ENCODE measurements at places on chromosomes 1 and 21. TPM values are rescaled to one million over a fixed set of nuclear protein-coding genes. Genes with fewer than 3 reads are reported as not detected.

The DCLRE1B gene
- 17.8 TPM for total RNA-seq

GRCh38 chr1:208541225-208541855, 297.2 kb upstream of the PLXNA2 start:
- DNase-seq = no peak

DNA sequence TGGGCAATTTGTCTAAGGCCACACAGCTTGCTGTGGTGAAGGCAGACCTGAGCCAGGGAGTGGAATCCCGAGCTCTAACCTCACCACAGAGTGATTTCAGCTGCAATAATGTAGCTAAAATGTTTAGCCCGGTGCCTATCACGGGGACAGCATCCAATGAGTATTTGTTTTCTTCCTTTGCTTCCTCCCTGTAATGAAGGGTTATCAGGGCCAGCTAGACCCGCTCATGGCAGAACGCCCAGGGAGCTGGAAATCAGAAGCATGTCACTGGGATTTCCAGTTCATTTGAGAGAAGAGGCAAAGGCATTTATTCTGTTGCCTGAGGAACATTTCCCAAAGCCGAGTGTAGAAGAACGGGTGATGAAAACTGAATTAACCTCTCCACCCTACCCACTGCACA, 183.1 kb downstream of the ZSCAN20 start:
- DNase-seq = no peak

- DNase-seq = no peak
Observed at GRCh38 chr21:44436111-44436611, 19.1 kb upstream of the LRRC3 start.

- no peak for DNase-seq
Observed at GRCh38 chr1:203681739-203682138, 55.1 kb downstream of the ATP2B4 start.

The HES2 gene
- 0.44 TPM for total RNA-seq

The SPOCD1 gene
- total RNA-seq = 0.74 TPM

DNA sequence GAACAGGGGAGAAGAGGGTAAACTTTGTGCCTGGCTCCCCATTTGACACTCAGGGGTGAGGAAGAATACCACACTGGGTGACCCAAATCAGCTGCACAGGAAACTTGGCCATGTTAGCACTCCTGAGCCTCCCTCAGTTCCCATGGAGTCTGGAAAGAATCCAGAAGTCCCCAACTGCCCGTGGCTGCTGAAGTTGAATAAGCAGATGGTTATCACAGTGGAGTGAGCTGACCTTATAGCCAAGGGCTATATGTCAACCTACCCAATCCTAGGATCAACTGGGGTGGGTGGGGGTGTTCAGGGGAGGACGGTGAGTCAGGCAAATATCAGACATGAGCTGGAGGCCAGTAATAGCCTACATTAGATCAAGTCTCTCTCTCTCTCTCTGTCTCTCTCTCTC, 20.4 kb downstream of the KCNH1 start:
- DNase-seq = no peak

- peak; percentile 56 for DNase-seq
Observed at GRCh38 chr1:150548632-150549495, at the start of gene ADAMTSL4. ADAMTSL4 (plus strand) TSS chr1:150549408; CDS start chr1:150552289, 2,881 bp downstream.

DNA sequence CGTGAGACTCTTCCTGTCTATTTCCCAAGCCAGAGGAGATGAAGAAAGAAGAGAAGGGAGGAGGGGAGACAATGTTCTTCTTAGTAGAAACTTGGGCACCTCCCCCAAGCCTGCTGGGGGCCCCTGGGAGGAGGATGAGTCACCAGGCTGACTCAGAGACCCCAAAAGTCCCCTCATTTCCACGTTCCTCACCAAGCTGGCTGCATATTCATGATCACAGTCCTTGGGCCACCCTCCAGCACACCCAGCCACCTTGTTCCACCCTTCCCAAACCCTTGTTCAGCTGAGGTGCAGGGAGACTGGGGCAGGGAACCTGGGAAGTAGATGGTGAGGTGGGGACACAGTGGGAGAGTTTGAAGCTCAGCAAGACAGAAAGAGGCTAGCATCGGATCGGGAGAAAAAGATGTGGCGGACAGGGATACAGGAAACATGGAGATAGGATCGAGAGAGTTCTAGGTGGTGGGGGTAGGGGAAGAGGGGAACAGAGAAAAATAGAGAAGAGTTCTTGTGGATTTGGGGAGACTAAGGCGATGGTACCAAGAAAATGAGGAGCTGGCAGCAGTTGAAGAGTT, 712 bp downstream of the RAB13 start:
- peak; percentile 68 for DNase-seq

GRCh38 chr1:26697431-26697977, 1.7 kb downstream of the ARID1A start:
- peak; percentile 33 for DNase-seq

DNA sequence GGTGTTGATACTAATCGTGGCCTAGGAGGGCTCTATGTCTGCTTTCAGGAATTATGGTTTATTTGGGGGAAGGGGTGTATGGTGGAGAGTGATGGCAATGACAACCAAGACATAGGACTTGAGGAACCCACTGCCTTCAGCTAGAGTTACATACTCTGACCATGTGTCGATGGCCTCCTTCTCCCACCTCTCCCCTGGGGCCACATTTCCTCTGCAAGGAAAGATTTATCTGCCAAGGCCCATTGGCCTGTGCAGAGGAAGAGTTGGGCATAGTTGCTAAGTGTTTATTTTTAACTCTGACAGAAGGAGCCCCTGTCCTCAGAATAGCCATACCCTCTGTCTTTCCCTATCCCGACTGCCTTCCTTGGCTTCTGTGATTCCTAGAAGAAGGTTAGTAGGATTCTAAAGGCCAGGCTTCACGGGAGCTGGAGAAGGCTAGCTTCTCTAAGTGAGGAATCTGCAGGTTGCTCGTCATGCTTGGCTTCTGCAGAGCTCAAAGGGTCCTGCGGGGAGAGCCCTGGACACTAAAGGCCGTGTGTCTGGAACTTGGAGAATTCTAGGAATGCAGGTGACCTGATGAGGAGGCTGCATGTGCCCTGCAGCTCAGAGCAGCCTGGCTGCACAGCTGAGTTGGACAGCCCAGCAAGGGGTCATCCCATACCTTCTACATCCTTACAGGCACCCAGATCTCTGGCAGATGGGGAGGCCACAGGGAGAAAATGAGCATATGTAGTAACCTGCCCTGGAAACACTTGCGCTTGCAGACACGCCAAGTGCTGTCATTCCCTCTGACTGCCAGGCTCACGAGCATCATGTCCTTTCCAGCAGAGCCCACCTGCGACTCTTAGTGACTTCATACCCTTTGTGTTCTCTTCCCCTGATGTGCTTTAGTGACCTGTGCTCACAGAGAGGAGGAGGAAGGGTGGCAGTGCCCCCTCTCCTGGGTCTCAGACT, 9.7 kb downstream of the MAPKAPK2 start:
- no peak for DNase-seq

DNA sequence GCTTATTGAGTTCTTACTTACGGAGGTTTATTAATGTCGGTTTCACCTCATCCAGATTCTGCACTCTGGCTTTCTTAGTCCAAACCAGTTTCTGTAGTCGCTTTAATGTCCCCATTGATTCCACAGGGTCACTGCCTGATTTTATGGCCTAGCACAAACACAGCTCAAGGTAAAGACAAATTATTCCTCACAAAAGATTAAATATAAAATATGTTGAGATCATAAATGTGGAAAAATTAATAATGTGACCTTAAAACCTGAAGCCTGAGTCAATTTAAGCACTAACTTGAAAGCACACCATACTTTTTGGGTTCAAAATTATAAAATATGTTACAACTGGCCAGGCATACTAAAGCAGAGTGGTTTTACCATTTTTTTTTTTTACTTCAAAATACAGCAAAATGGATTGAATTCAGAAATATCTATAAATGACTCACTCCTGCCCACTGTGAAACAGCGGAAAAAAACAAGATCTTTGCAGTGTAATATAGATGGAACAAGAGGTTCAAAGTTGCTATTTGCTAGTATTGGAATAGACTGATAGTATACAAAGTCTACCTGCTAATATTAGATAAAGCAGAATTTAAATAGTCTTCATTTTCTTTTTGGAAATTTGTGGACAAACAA, 37.6 kb upstream of the SAMSN1 start:
- no peak for DNase-seq

DNA sequence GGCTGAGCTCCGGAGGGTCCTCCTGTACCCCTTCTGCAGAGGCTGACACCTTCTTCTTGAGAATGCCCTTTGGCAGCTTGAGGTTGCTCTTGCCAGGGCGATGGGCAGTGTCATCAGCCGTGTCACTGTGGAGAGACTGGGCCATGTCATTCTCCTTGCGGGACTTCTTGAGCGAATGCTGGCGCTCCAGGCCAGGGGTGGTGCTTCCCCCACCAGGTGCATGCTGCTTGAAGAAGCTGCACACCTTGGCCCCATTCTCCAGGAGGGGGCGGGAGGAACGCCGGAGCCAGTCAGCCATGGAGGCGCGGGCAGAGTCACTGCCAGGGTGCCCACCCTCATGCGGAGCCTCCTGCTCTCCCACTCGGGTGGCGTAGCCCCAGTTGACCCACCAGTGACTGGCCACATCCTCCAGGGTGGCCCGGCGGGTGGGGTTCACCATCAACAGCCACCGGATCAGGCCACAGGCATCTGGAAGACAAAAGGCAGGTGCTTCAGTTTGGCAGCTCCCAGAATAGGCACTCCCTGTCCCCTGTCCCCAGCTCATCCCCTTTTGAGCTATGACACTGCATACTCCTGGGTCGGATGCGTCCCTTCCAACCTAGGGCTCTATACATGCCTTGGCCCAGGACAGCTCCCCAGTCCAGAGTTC, 17.4 kb downstream of the NUAK2 start:
- no peak for DNase-seq

GRCh38 chr1:10635992-10636391, 160.5 kb downstream of the CASZ1 start:
- no peak for DNase-seq

The CFH gene
- 2.6 TPM for total RNA-seq

The TMCO1 gene
- total RNA-seq = 57.3 TPM

- DNase-seq = no peak
Observed at GRCh38 chr1:198888379-198888943, 249.6 kb downstream of the PTPRC start.

DNA sequence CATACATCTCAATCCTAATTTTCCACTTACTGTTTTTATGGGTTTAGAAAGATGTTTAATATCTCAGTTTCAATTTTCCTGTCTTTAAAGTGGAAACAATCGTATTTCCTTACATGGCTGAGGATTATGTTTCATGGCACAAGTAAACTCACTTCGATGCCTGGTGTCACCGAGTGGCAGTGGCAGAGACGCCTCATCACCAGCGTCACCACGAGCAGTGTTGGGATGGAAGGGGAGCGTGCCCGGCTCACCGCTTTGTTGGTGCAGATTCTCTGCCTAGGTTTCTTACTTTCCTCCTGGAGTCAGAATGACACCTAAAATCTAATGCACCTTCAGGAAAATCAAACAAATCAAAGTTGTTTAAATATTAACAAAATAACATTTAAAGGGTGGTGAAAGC, 48.2 kb upstream of the DIP2A start:
- DNase-seq = no peak

- no peak for DNase-seq
Observed at GRCh38 chr21:43869486-43870325, 4.7 kb downstream of the AGPAT3 start.

The AKT3 gene
- 46.7 TPM for total RNA-seq

- DNase-seq = no peak
Observed at GRCh38 chr1:82704393-82704792, 903.7 kb downstream of the ADGRL2 start.

The BCL2L15 gene
- 1.7 TPM for total RNA-seq

The CFHR5 gene
- not detected for total RNA-seq

DNA sequence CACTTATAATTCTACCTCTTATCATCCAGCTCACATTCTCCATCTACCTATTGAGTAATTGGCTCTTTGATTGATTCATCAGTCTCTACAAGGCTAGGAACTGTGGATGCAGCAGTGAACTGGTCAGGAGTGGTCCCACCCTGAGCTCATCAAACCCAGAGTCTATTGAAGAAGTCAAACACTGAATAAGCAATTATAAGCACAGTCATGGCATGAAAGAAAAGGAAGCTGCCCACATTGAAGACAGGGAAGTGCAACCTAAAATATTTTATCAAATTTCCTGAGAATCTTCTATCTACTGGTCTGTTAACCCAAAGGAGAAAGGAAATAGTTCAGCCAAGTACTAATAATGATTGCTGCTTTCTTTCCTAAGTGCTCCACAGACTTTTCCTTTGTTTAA, 35.7 kb downstream of the ACP6 start:
- no peak for DNase-seq

GRCh38 chr1:234861024-234861620, 251.1 kb upstream of the IRF2BP2 start:
- DNase-seq = no peak

The DVL1 gene
- total RNA-seq = 46.6 TPM

The TMEM82 gene
- total RNA-seq = not detected

DNA sequence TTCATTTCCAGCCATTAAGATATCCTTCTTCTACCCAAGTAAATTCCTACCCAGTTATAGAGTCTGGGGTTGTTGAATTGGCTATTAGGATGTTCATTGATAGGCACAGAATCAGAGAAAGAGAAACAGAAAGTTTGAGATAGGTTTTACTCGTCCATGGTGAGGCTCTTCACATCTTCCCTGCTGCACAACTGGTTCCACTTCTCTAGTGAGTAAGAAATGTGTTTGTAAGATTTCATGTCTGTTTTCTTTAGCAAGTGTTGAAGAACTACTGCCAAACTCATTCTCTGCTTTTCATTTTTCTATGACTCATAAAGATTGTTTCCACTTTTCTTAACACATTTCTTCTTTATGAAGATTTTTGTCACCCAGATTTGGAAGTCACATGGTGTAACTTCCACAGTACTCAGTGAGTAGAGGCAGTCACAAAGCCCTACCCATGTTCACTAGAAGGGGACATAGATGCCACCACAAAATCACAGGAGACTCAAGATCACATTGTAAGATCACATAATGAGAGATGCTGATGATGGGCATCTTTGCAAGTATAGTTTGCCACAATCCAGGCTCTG, 152.3 kb downstream of the SNX7 start:
- peak; percentile 6 for DNase-seq

DNA sequence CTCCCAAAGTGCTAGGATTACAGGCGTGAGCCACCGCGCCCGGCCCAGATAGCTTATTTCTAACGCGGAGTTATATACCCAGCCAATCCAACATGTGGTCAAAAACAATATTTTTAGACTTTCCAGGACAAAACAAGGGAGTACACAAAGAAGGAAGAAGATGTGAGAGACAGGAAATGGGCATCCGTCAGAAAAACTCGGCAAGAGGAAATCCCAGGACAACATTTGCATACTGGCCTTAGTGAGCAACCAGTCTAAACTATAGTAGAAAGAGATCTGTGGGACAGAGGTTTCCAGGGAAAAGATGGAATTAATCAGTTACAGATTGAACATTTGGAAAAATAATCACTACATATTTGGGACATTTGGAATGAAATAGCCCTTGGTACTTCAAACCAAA, 11.4 kb downstream of the ARMH1 start:
- no peak for DNase-seq

Data from activated T-cell treated with anti-CD3 and anti-CD28 coated beads, Interleukin-2, amount 50 U/mL, for 72 hours (primary cell).